Hepatocyte (in vitro differentiated cells): ENCODE measurements at places on chromosomes 12 and 14. TPM values are rescaled to one million over a fixed set of nuclear protein-coding genes. Genes with fewer than 3 reads are reported as not detected.

DNA sequence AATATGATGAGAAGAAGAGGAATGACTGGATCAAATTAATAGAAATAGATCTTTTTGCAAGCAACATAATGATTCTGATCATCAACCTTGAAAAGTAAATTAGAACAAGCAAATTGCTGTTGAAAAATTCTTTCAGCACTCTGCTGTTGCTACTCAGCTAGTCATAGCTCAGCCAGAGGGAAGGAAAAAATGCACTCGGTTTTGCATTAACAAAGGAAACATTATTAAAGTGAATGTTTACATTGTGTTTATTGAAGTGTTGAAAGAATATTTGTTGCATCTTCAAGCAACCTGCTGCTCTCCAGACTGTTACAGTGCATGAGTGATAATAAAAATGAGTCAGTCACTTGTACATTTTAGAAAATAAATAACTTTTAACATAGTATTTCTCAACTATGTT is 26.5 kb downstream of the AP5M1 start:
- H3K4me3 ChIP-seq, result no peak overlapping the region
- H3K27me3 ChIP-seq, result no peaks in the 10 kb centered on the region
- no peak for DNase-seq
- H3K36me3 ChIP-seq, result no peaks in the 10 kb centered on the region
- H3K4me1 ChIP-seq, result no peaks in the 10 kb centered on the region

Gene CLECL1
- total RNA-seq, result not detected in 2 replicates

DNA sequence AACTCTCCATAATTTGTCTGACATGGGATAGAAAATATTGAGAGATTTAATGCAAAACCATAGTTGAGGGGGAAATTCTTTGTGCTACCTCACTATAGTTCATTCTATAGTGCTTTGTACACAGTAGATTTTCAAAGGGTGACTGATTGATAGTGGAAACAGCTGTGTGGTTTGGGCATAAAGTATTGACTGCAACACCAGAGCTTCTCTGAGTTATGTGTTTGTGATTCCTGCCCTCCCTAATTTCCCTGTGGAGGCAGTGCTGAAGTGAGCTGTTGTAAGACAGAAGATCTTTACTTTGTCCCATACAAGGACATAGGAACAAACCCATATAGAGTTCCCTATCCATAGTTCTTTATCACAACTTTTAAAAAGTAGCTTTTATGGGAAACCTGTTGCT is 47.1 kb downstream of the PTPRQ start:
- no peak for DNase-seq
- no peak overlapping the region for H3K4me3 ChIP-seq
- no peaks in the 10 kb centered on the region for H3K27me3 ChIP-seq
- H3K27ac ChIP-seq, result no peak overlapping the region
- no peaks in the 10 kb centered on the region for H3K36me3 ChIP-seq
- H3K4me1 ChIP-seq, result no peaks in the 10 kb centered on the region

Gene TAS2R9
- 0.13 TPM in 1 of 2 replicates, not detected in the other for total RNA-seq

Gene ITGA7
- 13.0 and 15.2 TPM in 2 replicates for total RNA-seq

DNA sequence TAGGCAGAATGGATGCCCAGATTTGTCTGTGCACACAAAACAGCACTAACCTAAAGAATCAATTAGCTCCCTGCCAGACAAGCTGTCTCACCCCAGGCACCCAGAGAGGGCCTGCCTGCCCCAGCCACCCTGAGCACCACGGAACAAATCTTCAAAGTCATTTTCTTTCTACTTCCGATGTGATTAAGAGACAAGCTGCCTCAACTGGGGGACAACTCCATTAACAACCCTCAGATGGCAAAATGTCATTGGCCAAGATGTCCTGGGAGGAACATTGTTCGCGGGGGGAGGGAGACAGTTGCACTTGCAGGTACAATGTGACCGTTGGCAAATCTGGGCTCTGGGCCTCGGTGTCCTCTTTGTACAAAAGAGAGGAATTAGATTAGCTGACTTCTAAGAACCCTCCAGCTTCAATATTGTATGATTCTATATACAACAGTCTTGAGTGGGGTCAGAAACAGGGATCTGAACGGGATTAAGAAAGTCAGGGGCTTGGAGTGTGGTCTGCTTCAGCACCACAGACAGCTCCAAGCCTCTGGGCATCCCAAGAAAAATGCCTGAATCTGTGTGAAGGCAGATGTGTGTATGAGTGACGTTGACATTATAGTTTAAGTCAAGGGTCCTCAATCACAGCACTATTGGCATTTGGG is 42.8 kb upstream of the CMKLR1 start:
- H3K27ac ChIP-seq, result no peak overlapping the region
- peak; percentile 53 for DNase-seq
- H3K36me3 ChIP-seq, result no peaks in the 10 kb centered on the region
- H3K27me3 ChIP-seq, result no peaks in the 10 kb centered on the region

Gene TDRD9
- total RNA-seq, result 0.73 and 2.2 TPM in 2 replicates

- no peak overlapping the region for H3K27ac ChIP-seq
- no peak overlapping the region for H3K4me3 ChIP-seq
- H3K36me3 ChIP-seq, result no peaks in the 10 kb centered on the region
- H3K4me1 ChIP-seq, result peaks cover 10% of the 10 kb centered on the region
- no peaks in the 10 kb centered on the region for H3K27me3 ChIP-seq
- peak; percentile 48 for DNase-seq
Observed at GRCh38 chr14:81406863-81407262, 6.7 kb upstream of the STON2 start.

Gene CLEC4D
- total RNA-seq, result 0.10 TPM in 1 of 2 replicates, not detected in the other

DNA sequence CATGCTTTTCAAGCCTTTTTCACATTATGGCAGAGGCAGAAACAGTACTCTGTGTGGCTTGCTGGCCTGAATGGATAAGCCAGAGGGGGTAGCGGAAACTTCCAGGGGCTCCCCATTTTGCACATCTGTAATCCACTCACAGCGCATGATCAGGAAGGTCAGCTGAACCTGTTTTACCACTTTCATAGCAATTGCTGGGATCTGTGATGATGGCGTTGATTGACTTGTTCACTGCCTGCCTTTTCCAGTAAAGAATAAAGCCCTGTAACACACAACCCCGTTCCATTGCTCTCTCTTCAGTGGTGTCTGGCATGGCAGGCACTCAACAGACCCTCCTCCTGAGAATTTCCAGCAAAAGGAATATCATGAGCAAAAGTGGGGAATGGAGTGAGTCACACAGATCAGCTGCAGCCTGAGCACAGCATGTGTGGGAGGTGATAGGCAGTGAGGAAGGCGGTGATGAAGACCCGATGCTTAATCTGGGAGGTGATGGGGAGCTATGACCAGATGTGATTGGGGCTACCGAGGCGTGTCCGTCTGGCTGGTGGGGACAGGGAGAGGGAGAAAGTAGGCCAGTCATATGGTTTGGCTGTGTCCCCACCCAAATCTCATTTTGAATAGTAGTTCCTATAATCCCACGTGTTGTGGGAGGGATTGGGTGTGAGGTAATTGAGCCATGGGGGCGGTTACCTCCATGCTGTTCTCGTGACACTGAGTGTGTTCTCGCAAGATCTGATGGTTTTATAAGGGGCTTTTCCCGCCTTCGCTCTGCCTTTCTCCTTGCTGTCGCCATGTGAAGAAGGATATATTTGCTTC is 44.7 kb upstream of the CHST11 start:
- no peak for DNase-seq
- H3K27me3 ChIP-seq, result no peaks in the 10 kb centered on the region
- no peak overlapping the region for H3K4me3 ChIP-seq
- no peaks in the 10 kb centered on the region for H3K36me3 ChIP-seq
- H3K27ac ChIP-seq, result no peak overlapping the region
- peaks cover 6% of the 10 kb centered on the region for H3K4me1 ChIP-seq
